Pancreas (tissue), 10 donors: ENCODE measurements at places on chromosomes 3 and 15. TPM values are rescaled to one million over a fixed set of nuclear protein-coding genes. Genes with fewer than 3 reads are reported as not detected.

GRCh38 chr15:70439880-70440279 lies 323.5 kb downstream of the UACA start:
- H3K27ac ChIP-seq: no peak overlapping the region
- H3K4me3 ChIP-seq: no peak overlapping the region
- no peaks in the 10 kb centered on the region for H3K27me3 ChIP-seq
- H3K36me3 ChIP-seq: no peaks in the 10 kb centered on the region
- H3K4me1 ChIP-seq: no peaks in the 10 kb centered on the region

DNA sequence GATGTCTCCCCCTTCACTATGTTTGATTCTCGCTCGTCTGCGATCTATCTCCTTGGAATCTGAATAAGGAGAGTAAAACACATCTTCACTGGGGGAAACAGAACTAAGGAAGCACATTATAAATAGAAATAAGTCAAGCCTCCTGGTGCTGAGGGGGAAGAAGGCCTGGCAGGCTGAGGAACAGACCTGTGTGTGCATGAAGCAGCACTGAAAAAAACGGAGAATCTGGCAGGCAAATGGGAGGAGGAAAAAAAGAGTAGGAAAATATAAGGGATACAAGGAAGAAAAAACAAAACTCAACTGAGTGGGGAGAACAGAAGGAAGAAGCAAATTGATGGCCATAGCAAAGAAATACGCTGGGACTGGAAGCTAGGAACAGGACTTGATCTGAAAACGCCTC lies 25.7 kb downstream of the PARP16 start:
- H3K4me1 ChIP-seq: no peaks in the 10 kb centered on the region
- H3K27ac ChIP-seq: no peak overlapping the region
- H3K36me3 ChIP-seq: no peaks in the 10 kb centered on the region
- no peak overlapping the region for H3K4me3 ChIP-seq

ALPK3 gene
- total RNA-seq: 14.4 TPM

DNA sequence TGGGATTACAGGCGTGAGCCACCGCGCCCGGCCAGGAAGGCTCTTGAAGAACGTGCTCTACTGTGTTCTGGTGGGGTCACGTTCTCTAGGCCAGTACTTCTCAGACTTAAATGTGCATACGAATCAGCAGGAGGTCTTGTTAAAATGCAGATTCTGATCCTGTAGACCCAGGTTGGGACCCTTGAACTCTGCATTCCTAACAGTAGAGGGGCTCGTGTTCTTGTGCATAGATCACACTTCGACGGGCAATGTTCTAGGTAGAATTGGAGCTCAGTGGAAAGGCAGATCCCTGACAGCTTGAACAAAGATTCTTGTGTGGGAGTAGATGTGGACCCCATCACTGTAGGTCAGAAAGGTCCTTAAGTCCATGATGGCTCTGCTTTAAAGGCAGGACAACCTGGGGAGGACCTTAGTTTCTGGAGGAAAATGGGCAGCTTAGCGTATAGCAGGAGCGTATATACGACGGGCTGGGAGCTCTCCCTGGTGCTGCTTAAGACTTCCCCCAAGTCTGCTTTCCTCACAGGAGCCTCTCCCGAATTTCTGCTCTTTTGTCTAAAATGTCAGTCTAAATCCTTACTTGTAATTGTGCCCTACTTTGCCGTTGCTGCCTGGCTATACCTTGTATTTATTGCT lies 16.9 kb upstream of the FAM81A start:
- H3K27ac ChIP-seq: no peak overlapping the region
- no peaks in the 10 kb centered on the region for H3K27me3 ChIP-seq
- DNase-seq: no peak
- H3K36me3 ChIP-seq: no peaks in the 10 kb centered on the region
- H3K4me1 ChIP-seq: no peaks in the 10 kb centered on the region
- H3K4me3 ChIP-seq: no peak overlapping the region

DNA sequence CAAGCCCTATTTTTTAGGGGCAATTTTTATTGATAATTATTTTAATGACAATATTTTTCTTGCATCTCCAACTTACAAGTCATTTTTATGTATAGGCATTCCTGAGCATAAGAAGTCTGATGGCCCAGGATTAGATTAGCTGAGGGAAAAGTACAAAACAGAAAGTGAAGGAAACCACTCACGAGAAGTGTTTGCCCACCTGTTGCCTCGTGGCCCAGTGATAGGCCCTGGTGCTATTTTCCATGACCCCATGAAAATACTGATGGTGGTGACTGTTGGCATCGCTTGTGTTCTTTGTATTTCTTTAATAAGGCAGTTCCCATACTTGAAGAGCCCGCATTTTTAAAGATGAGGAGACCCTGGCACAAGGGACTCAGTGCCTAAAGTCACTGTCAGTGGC lies 7.9 kb upstream of the LMCD1 start:
- no peaks in the 10 kb centered on the region for H3K4me1 ChIP-seq
- DNase-seq: no peak
- H3K36me3 ChIP-seq: no peaks in the 10 kb centered on the region

DNA sequence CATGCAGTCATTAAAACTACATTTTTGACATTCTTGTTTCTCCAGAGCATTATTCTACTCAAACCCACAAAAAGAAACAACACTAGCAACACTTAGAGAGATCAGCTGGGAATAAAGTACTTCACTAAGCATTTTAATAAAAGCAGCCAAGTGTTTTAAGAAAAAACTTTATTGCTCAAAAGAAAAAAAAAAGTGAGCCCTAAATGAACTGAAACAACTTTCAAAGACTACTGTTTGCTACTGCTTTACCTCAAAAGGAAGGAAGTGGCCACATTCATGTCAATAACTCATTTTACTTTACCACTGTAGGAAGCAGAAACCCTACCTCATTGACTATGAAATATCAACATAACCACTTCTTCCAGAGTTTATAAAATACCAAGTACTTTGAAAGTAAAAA lies 91.3 kb downstream of the UACA start:
- H3K4me3 ChIP-seq: no peak overlapping the region
- H3K4me1 ChIP-seq: no peaks in the 10 kb centered on the region
- no peaks in the 10 kb centered on the region for H3K27me3 ChIP-seq
- no peak for DNase-seq
- no peaks in the 10 kb centered on the region for H3K36me3 ChIP-seq

DNA sequence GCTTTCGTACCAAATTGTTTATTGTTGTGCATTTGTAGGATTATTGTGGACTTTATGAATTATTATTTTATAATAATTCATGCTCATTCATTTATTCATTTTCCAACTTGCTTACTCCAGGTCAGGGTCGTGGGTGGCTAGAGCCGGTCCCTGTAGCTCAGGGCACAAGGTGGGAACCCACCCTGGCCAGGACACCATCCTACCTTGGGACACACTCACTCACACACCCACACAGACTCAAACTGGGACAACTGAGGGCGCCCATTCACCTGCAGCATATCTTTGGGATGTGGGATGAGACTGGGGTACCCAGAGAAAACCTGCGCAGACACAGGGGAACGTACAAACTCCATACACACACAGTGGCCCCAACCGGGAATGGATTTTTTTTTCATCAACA lies 40.6 kb downstream of the SSUH2 start:
- H3K27me3 ChIP-seq: no peaks in the 10 kb centered on the region
- no peak overlapping the region for H3K27ac ChIP-seq

MKRN3 gene
- total RNA-seq: 2.1 TPM

DNA sequence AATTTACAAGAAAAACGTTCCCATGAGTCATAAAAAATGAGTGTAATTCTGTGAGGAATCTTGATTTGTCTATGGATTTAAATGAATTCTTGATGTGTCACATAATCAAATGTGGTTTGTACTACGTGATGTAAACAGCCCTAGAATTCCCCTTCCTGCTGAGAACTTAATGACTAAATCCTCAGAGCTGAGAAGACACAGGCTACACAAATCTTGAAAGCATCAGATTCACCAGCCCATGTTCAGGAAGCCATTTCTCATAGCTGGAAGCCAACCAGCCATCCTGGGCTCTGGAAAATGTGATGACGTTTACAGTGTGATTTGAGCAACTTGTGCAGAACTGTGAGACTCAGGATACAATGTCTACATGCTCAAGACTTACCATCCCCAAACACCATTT lies 193.7 kb upstream of the MME start:
- no peaks in the 10 kb centered on the region for H3K27me3 ChIP-seq
- H3K27ac ChIP-seq: no peak overlapping the region
- no peaks in the 10 kb centered on the region for H3K4me1 ChIP-seq
- H3K4me3 ChIP-seq: no peak overlapping the region

DNA sequence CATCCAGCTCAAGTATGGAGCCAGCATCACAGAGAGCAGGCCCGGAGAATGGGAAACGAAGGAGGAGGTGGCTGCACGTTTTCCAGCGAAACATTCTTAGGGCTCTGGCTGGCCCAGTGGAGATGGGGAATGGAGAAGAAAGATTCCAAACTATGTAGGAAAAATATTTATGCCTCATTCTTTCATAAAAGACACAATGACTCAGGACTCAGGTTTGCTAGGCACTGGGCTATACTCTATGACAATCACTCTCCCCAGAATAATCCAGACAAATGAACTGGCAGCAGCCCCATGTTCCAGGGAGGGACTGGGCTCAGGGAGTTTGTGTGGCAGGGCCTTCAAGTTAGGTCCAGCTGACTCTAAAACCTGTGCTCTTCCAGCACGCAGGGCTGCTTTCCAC lies 110.8 kb upstream of the RAD18 start:
- no peak overlapping the region for H3K4me3 ChIP-seq
- no peak for DNase-seq
- H3K4me1 ChIP-seq: no peaks in the 10 kb centered on the region
- no peaks in the 10 kb centered on the region for H3K36me3 ChIP-seq
- H3K27me3 ChIP-seq: no peaks in the 10 kb centered on the region
- H3K27ac ChIP-seq: no peak overlapping the region

DNA sequence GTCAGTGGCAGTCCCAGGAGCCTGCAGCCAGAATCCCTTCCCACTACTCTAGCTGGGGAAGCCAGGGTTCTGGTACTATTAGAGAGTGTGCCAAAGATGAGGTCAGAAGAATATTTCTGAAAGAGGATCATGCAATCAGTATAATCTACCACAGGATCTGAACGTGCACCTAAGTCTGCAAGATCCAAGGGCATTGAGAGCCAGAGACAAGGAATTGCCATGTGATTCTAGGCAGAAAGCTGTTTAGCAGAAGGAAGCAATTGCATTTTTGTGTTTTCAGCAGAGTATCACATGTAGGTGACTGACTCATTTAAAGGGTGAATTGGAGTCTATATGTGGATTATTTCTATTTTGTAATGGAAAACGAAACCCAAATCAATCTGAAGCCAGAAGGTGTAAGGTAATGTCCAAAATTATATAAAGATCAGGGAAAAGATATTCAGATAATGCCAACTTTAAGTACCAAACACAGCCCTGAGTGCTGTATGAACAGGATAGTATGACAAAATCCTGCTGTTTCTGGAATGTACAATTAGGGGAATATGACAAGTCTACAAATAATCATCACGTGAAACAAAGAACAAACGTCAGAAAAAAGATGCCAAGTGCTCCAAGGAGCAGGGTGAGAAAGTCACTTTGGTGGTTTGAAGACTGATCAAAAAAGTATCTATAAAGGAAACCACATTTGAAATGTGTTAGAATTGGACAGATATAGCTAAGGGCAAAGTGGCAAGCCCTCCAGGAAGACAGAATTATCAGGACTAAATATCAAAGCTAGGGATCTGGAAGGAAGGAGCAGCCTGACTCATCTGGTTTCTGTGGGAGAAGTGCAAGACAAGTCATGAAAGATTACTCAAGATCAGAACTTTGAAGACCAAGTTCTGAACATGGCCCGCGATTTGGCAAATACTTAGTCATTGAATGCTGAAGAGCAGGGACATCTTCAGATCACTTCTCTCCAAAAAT lies 1036.6 kb downstream of the NTRK3 start:
- no peak for DNase-seq
- H3K27me3 ChIP-seq: no peaks in the 10 kb centered on the region
- no peak overlapping the region for H3K27ac ChIP-seq
- H3K4me1 ChIP-seq: no peaks in the 10 kb centered on the region
- H3K4me3 ChIP-seq: no peak overlapping the region
- H3K36me3 ChIP-seq: no peaks in the 10 kb centered on the region

GRCh38 chr3:188262913-188263683 lies 109.1 kb downstream of the LPP start:
- no peak overlapping the region for H3K27ac ChIP-seq
- H3K27me3 ChIP-seq: no peaks in the 10 kb centered on the region
- no peak for DNase-seq
- peaks cover 24% of the 10 kb centered on the region for H3K4me1 ChIP-seq
- no peak overlapping the region for H3K4me3 ChIP-seq
- no peaks in the 10 kb centered on the region for H3K36me3 ChIP-seq

DNA sequence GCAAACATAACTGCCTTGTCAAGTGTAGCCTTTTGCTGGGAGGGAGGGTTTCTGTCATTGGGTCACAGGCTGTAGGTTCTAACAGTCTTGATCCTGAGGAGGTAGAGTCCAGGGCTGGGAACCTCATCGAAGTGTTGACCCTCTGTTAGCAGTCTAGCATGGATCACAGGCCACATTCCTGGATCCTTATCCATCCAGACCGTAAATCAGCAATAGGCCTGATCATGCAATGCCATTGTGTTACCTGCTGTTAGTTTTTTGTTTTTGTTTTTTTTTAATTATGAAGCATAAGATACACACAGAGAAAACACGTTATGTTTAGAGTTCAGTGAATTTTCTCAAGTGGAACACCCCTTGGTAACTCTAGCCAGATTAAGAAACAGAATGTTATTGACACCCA lies 282.0 kb upstream of the TPM1 start:
- peaks cover 35% of the 10 kb centered on the region for H3K4me1 ChIP-seq
- H3K36me3 ChIP-seq: no peaks in the 10 kb centered on the region
- no peak for DNase-seq
- no peak overlapping the region for H3K27ac ChIP-seq

DNA sequence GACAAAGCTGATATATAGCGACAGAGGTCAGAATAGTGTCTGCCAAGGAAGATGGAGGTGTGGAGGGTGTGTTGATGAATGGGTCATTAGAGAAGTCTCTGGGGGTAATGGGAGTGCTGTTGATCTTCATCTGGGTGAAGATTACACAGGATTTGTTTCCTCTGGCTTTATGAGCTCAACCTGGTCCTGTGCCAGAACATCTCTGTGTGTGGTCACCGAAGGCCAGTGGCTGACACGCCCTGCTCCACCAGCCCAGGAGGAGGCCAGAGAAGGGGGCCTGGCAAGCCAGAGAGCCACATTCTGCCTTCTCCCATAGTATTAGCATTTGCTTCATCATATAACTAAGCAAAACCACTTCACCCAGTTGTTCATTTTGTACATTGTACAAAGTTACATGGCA lies 121.1 kb downstream of the ZNF621 start:
- DNase-seq: no peak
- no peak overlapping the region for H3K27ac ChIP-seq
- H3K36me3 ChIP-seq: no peaks in the 10 kb centered on the region
- H3K4me1 ChIP-seq: no peaks in the 10 kb centered on the region

DNA sequence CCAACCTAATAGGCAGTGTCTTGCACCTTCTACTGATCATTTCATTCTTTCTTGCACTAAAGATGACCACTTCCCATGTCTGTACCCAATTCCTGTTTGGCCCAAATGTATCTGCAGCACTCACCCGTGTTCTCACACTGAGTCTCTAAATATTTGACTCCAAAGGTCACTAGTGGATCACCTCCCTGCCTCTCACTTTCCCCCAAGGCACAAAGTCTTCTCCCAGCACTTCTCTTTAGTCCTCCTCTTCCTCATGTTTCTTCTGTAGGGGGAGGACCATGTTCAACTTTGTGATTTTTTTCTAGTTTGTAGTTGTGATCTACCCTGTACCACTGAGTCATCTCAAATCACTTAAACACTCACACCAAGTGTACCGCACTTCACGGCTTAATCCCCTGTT lies 13.9 kb downstream of the NR1I2 start:
- no peaks in the 10 kb centered on the region for H3K4me1 ChIP-seq
- H3K27me3 ChIP-seq: no peaks in the 10 kb centered on the region
- no peaks in the 10 kb centered on the region for H3K36me3 ChIP-seq
- no peak overlapping the region for H3K27ac ChIP-seq
- DNase-seq: no peak
